Aortic smooth muscle cell (primary cell): ENCODE measurements at places on chromosomes 4 and X. TPM values are rescaled to one million over a fixed set of nuclear protein-coding genes. Genes with fewer than 3 reads are reported as not detected.

IL2 gene
- not detected in 2 replicates for total RNA-seq

FAM184B gene
- not detected in 2 replicates for total RNA-seq

HSFX4 gene
- not detected in 2 replicates for total RNA-seq

USP26 gene
- not detected in 2 replicates for total RNA-seq

DGAT2L6 gene
- total RNA-seq: not detected in 2 replicates

WWC2 gene
- 20.6 and 28.4 TPM in 2 replicates for total RNA-seq

TMPRSS11F gene
- not detected in 2 replicates for total RNA-seq

TIMP1 gene
- total RNA-seq: 439 and 508 TPM in 2 replicates

FRG2 gene
- not detected in 2 replicates for total RNA-seq

FAM47A gene
- not detected in 2 replicates for total RNA-seq
